ENCODE measurements at places on chromosomes 12 and 14. TPM values are rescaled to one million over a fixed set of nuclear protein-coding genes. Genes with fewer than 3 reads are reported as not detected.

GRCh38 chr12:32477714-32478113 lies 78.4 kb downstream of the FGD4 start:
- no peak for DNase-seq

GRCh38 chr14:69428289-69428998 lies 30.0 kb downstream of the SLC39A9 start:
- DNase-seq: no peak

- DNase-seq: no peak
Observed at GRCh38 chr12:87679251-87679650, 349.9 kb downstream of the C12orf50 start.

- DNase-seq: no peak
Observed at GRCh38 chr12:54053003-54053750, 458 bp upstream of the HOXC4 start.

Gene AGAP2
- 0.15 TPM for total RNA-seq

GRCh38 chr14:33916663-33917565 lies 34.0 kb downstream of the EGLN3 start:
- no peak for DNase-seq

Gene CCDC60
- total RNA-seq: not detected

Gene KRT2
- not detected for total RNA-seq

DNA sequence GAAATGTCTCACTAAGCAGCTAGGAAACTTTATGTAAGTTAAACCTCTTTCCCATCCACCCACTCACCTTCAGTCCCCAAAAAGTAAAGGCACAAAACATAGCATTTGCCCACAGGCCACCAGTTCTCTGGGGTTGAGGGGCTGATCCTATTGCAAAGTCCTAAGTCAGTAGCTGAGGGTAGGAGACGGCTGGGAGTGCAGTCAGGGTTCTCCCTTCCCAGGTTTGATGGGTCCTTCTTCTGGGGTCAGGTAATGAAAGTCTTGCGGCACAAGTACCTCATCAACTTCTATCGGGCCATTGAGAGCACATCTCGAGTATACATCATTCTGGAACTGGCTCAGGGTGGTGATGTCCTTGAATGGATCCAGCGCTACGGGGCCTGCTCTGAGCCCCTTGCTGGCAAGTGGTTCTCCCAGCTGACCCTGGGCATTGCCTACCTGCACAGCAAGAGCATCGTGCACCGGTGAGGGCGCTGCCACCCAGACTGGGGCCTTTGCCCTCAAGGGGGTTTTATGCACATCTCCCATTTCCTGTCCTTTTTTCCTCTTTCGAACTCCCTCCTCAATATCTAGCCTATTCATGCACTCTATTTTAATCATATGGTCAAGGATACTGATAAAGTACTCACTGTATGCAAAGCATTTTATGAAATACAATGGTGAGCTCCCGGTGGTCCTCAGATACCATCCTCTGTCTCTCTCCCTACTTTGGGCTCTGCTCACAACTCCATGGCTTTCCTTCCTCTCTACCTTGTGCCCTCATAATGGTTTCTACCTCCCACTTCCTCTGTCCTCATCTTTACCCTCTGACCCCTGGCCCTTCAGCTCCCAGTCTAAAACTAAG lies 986 bp downstream of the TSSK4 start:
- no peak for DNase-seq

DNA sequence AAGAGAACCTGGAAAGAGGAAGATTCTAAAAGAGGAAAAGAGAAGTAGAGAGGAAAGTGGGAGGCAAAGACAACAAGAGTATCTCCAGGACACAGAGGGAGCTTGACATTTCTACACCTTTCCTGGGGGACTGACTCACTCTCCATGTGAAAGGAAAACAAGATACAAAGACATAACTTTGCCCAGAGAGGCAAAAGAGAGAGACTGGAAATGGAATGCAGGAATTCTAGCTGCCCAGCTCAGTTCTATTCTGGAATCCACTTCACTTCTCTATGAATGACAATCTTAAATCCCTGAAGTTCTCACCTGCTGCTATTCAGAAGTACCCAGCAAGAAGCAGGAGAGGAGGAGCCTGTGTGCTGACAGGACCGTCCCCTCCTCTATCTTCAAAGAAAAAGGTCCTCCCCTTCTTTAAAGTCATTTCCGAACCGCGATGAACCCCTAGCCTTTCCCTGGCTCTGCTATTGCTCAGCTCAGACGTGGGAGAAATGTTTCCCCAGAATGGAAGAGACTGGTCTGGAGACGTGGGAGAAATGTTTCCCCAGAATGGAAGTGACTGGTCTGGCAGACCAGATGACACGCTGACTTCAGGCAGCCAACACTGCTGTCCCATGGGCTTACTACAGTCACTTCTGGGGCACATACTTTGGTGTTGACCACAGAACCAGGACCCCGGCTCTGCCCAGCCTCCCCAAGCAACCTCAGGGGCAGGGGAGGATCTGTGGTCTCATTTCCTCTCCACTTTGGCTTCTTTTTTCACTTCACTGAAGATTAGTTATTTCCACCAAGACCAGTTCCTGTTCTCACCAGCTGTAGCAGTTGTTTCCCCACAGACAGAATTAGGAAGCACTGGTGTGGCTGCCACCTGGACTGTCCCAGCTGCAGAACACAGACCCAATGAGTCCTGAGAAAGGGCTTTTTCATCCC lies 8.3 kb downstream of the FMNL3 start:
- peak; percentile 61 for DNase-seq

Gene INHBC
- total RNA-seq: not detected

- DNase-seq: no peak
Observed at GRCh38 chr12:131620520-131620919, 90.4 kb upstream of the SFSWAP start.

Gene PACS2
- total RNA-seq: 36.0 TPM

DNA sequence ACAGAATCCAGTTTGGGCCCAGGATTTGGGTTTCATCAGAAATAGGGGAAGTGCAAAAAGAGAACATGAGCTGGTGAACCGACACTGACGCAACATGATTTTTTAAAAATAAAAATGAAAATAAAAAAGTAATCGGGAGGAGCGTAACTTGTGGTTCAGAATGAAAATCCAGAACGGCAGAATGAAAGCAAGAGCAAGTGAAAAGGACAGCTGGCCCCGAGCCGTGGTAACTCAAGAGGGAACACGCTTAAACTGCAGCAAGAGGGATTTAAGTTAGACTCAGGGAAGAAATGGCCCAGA lies 1.6 kb downstream of the SLC6A12 start:
- DNase-seq: no peak

DNA sequence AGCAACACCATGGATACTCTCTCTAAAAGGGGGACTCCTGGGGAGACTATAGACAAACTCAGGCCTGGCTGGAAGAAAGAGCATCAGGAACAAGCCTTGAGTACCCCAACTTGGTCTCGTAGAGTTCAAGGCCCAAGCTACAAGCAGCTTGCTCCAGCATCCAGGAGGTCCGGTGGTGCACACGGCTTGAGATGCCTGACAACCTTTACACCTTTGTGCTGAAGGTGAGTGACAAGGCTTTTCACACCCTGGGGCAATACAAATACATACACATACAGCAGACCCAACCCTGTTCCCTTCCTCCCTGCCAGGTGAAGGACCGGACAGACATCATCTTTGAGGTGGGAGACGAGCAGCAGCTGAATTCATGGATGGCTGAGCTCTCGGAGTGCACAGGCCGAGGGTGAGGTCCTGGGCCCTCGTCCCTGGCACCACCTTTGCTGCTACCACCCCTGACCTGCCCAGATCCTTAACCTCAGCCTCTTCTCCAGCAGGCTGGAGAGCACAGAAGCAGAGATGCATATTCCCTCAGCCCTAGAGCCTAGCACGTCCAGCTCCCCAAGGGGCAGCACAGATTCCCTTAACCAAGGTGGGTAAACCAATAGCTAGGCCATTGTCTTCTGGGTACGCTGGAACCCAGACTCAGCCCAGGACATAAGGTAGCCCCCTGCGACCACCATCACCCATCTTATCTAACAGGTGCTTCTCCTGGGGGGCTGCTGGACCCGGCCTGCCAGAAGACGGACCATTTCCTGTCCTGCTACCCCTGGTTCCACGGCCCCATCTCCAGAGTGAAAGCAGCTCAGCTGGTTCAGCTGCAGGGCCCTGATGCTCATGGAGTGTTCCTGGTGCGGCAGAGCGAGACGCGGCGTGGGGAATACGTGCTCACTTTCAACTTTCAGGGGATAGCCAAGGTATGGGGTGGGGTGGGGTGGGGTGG lies 41.2 kb downstream of the SH2B3 start:
- DNase-seq: no peak

- peak; percentile 46 for DNase-seq
Observed at GRCh38 chr12:28872654-28873268, 276.3 kb upstream of the FAR2 start.

Gene ARHGAP9
- 0.66 TPM for total RNA-seq

Measured in HFFc6 (cell line).